ENCODE measurements at places on chromosomes 11 and 22. TPM values are rescaled to one million over a fixed set of nuclear protein-coding genes. Genes with fewer than 3 reads are reported as not detected.

The CLMP gene
- 13.9 TPM for total RNA-seq

The DRD4 gene
- total RNA-seq: 0.22 TPM

The TRIM49B gene
- total RNA-seq: not detected

The CRYAB gene
- 226 TPM for total RNA-seq

The OR6A2 gene
- total RNA-seq: 0.04 TPM

The OR51B4 gene
- 0.09 TPM for total RNA-seq

DNA sequence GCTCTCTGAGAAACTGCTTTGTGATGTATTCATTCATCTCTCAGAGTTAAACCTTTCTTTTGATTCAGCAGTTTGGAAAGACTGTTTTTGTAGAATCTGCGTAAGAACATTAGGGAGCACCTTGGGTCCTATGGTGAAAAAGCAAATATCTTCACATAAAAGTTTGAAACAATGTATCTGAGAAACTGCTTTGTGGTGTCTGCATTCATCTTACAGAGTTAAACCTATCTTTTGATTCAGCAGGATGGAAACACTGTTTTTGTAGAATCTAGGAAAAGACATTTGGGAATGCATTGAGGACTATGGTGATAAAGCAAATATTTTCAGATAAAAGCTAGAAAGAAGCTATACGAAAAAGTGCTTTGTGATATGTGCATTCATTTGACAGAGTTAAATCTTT is 361.3 kb downstream of the OR4C45 start:
- no peak for DNase-seq
- no peaks in the 10 kb centered on the region for H3K36me3 ChIP-seq
- H3K4me3 ChIP-seq: no peak overlapping the region
- no peaks in the 10 kb centered on the region for H3K4me1 ChIP-seq
- no peak overlapping the region for H3K27ac ChIP-seq
- no peaks in the 10 kb centered on the region for H3K27me3 ChIP-seq

- H3K4me3 ChIP-seq: no peak overlapping the region
- no peak for DNase-seq
- H3K27me3 ChIP-seq: peaks cover 10% of the 10 kb centered on the region
- peaks cover 20% of the 10 kb centered on the region for H3K36me3 ChIP-seq
- H3K4me1 ChIP-seq: peaks cover 19% of the 10 kb centered on the region
- H3K27ac ChIP-seq: no peak overlapping the region
Measured at GRCh38 chr11:46300270-46300669, 22.8 kb downstream of the CREB3L1 start.

DNA sequence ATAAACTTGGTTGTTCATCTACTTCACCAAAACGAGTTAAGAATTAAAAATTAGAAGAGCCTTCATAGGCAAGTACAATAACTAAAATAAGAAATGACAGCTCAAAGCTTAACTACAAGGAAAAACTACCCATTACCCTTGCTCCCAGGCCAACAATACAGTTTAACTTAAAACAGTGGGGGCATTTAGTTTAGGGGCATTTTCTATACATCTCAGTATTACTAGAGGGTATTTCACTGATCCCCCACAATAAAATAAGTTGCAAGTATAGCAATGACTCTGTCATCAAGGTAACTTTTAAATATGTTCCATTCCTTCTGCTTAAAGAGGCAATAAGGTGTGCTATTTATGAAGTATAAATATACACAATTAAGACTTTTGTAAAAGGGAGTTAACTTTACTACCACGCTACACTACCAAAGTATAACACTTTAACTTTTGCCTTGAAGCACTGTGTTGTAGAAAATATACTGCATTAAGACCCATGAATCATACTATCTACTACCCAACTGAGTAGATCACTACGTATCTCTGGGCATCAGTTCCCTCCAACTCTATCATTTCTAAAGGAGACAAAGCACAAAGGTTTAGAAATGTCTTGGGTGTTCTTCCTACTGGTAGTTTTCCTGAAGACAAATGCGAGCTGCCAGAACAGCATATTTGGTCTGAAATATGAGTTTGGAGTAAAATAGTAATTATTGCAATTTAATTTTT is 29.8 kb downstream of the CHORDC1 start:
- H3K27me3 ChIP-seq: no peaks in the 10 kb centered on the region
- no peak overlapping the region for H3K4me3 ChIP-seq
- H3K4me1 ChIP-seq: no peaks in the 10 kb centered on the region
- H3K27ac ChIP-seq: no peak overlapping the region
- H3K36me3 ChIP-seq: no peaks in the 10 kb centered on the region

- H3K36me3 ChIP-seq: no peaks in the 10 kb centered on the region
- H3K4me3 ChIP-seq: no peak overlapping the region
- H3K4me1 ChIP-seq: peaks cover 18% of the 10 kb centered on the region
- no peak for DNase-seq
- H3K27ac ChIP-seq: no peak overlapping the region
Measured at GRCh38 chr11:117313091-117313490, 3.0 kb downstream of the BACE1 start.

GRCh38 chr11:130216591-130217132 is 57.1 kb downstream of the ST14 start:
- H3K4me3 ChIP-seq: no peak overlapping the region
- peaks cover 15% of the 10 kb centered on the region for H3K27me3 ChIP-seq
- no peak overlapping the region for H3K27ac ChIP-seq

- peaks cover 48% of the 10 kb centered on the region for H3K4me1 ChIP-seq
- H3K4me3 ChIP-seq: no peak overlapping the region
- peaks cover 48% of the 10 kb centered on the region for H3K36me3 ChIP-seq
- peak overlapping the region; percentile 67 for H3K27ac ChIP-seq
- DNase-seq: no peak
Measured at GRCh38 chr22:23791738-23792645, 5.2 kb downstream of the SMARCB1 start.

DNA sequence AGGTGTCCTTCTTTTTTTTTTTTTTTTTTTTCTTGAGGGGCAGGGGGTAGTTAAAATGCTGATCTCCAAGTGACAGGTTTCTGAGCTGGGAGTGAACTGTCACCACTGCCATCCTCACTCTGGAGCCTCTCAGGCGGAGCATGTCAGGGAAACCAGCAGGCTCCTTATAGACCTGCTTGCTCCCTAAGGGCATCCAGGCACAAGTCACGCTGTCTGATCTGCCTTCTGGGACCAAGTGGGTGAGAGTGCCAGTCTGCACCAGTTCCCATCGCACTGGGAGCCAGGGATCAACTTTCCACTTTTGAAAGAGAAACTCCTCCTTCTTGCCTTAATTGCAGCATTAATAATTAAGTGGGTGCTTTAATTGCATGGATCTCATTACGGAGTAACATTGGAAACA is 537.9 kb upstream of the CADM1 start:
- no peak overlapping the region for H3K4me3 ChIP-seq
- H3K4me1 ChIP-seq: no peaks in the 10 kb centered on the region
- no peak for DNase-seq
- peaks cover 8% of the 10 kb centered on the region for H3K27me3 ChIP-seq

DNA sequence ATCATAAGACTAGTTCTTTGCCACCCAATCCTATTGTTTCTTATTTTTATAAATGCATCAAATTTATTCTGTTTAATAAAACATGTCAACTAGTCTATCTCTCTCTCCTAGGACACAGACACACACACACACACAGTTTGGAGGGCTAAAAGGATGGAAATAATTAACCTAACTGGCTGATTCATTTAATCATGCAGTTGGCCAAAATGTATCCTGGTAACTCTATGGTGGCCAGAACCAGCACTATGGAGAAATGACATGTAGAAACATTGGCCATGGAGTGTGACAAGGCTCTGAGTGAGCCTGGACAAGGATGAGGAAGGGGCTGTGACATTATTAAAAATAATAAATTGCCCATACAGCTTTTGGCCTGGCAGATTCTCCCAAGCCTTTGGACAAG is 64.1 kb downstream of the CLPB start:
- H3K4me3 ChIP-seq: no peak overlapping the region

GRCh38 chr11:47502767-47503166 is 50.2 kb downstream of the CELF1 start:
- no peak overlapping the region for H3K4me3 ChIP-seq
- no peak for DNase-seq
- peaks cover 26% of the 10 kb centered on the region for H3K4me1 ChIP-seq
- H3K27ac ChIP-seq: peak overlapping the region; percentile 3
- peaks cover 14% of the 10 kb centered on the region for H3K36me3 ChIP-seq

DNA sequence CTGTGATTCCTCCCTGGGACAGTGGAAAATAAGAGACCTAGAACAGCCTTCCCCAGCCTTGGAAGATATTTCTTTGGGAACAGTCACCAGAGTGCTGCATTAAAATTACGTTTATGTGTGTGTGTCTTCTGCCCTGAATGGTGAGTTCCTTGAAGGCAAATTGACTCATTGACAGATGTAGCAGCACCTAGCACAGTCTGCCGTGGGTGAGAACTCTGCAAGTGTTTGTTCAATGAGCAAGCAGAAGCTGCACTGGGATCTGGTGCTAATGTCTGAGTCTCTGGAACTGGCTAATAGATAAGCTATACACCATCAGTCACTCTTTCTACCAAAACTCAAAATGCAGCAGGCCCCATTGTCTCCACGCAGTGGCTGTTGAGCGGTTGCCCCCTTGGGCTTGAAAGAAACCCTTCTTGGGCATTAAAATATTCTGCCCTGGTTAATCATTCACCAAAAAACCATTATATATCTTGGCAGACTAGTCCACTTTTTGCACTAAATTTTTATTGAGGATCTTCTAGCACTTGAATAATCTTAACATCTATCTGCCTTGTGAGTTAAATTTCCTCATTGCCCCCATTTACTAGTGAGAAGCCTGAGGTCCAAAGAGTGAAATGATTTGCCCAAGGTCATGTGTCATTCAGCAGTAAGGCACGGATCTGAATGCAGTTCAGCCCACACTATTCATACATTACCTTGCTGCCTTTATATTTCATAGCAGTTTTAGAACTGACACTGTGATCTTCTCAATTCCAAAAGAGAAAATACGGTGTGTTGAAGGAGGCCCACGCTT is 87.8 kb upstream of the GALNT18 start:
- H3K4me1 ChIP-seq: no peaks in the 10 kb centered on the region
- no peaks in the 10 kb centered on the region for H3K36me3 ChIP-seq
- H3K27ac ChIP-seq: no peak overlapping the region
- no peak overlapping the region for H3K4me3 ChIP-seq
- no peak for DNase-seq

DNA sequence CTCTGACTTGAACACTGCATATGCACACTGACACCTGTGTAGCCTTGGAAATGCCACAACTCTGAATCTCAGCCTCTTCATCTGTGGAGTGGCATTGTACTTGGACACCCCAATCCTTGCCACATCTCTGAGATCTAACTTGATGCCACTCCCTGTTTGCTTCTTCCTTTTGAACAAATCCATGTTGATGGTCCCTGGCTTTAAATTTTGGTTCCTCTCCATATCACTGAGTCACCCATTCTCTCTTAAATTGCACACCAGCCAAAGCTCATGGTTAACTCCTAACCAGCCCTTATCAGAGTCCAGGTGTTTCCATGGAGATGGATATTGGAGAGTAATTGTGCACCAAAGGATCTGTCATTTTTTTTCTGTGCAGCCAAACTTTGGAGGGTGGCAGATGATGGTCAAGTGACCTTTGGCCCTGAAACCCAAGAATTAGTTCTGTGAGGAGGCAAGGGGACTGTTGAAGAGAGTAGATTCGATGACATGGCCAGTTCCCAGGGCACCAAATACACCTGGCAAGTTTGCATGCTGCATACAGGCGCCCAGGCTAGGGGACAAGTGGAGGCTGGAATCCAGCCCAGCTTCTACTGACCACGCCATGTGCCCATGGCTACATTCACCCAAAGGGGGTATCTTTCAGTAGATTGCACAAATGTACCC is 25.1 kb upstream of the PAMR1 start:
- peaks cover 5% of the 10 kb centered on the region for H3K4me1 ChIP-seq
- H3K4me3 ChIP-seq: no peak overlapping the region
- H3K27me3 ChIP-seq: peaks cover 2% of the 10 kb centered on the region
- H3K27ac ChIP-seq: no peak overlapping the region

GRCh38 chr11:118430956-118431355 is 5.3 kb upstream of the KMT2A start:
- no peaks in the 10 kb centered on the region for H3K27me3 ChIP-seq
- no peak overlapping the region for H3K27ac ChIP-seq
- H3K4me1 ChIP-seq: peaks cover 11% of the 10 kb centered on the region
- H3K4me3 ChIP-seq: no peak overlapping the region
